ENCODE measurements at places on chromosomes 11 and 22.

- no peak for DNase-seq
Measured at GRCh38 chr22:26470807-26471206, 12.8 kb downstream of the HPS4 start.

GRCh38 chr11:110818032-110818687, 105.9 kb upstream of the ARHGAP20 start:
- no peak for DNase-seq

- no peak for DNase-seq
Measured at GRCh38 chr11:69358398-69359020, 64.6 kb downstream of the MYEOV start.

DNA sequence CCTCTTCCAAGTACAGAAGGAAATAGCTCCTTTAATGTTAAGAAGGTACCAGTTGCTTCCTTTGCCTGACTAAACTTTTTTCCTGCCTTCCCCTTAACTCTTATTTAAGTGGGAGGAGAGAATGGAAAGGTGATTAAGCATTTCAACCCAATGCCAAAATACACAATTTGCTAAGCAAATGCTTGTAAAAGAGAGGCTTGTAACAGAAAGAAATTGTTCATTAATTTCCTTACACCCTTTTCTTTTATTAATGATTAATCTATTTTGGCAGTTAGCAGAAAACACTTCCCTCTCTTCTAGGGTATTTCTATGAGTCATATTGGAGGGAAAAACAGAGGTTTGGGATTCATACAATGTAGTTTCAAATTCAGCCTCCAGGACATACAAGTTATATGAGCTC, 427.6 kb upstream of the FAT3 start:
- DNase-seq: no peak

DNA sequence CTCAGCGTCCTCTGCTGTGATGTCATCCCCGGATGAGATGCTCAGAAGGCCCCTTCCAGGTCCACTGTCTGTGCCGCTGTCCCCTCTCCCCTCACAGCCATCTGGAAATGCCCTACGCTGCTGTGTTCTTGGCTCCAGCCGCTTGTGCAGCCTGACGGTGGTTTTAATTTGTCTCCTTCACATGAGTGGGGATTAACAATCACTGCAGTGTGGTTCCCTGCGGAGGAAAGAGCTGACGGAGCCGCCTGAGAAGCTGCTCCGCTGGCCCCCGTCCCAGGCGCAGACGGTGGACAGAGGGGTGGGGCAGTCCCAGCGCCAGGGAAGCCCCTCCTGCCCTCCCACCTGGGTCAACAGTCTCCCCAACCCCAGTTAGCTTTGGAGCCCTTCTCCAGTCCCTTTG, 67.5 kb upstream of the PHF21B start:
- DNase-seq: no peak

GRCh38 chr11:65781152-65781961, 581 bp upstream of the AP5B1 start:
- DNase-seq: no peak

GRCh38 chr11:126357055-126357962, 1.8 kb downstream of the ST3GAL4 start:
- no peak for DNase-seq

- DNase-seq: no peak
Measured at GRCh38 chr22:24789516-24789915, 15.0 kb upstream of the PIWIL3 start.

GRCh38 chr11:79294845-79295731, 145.7 kb downstream of the TENM4 start:
- no peak for DNase-seq

GRCh38 chr11:63017306-63017974, 1.8 kb upstream of the SLC22A8 start:
- DNase-seq: no peak

GRCh38 chr11:43806976-43807375, 73.7 kb upstream of the ALKBH3 start:
- DNase-seq: no peak

GRCh38 chr11:12211331-12212065, 101.1 kb downstream of the MICAL2 start:
- no peak for DNase-seq

DNA sequence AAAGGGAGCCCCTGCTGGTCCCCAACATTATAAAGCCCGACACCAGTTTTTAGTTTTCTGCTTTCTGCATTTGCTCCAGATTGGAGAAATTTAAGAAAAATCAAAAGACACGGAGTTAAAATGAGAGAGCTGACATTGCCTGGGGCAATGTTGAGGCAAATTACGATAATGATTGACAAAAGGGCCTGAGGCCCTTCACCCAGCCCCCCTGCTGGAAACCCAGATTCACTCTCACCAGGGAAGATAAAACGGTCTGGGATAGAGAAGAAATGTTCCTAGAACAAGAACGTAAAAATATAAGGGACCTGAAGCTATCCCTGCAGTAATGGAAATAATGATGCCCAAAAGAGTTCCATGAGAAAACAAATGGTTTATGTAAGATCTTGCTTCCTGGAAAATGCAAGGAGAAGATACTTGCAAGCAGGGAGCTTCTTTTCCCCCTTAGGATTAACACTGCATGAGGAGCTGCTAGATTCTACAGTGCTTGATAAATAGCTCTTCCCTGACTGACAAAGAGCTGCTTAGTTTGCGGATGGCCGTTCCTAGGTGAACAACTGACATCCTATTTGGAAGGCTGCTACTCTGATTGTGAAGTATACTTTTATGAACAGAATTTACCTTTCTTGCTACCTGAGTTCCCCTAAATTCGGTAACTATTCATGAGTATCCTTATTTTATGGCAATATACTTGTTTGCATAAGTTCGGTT, 40.6 kb upstream of the GNAZ start:
- DNase-seq: no peak

GRCh38 chr11:6350043-6350442, 29.7 kb upstream of the CAVIN3 start:
- DNase-seq: no peak

GRCh38 chr11:46917109-46917761, 1.1 kb downstream of the LRP4 start:
- no peak for DNase-seq

DNA sequence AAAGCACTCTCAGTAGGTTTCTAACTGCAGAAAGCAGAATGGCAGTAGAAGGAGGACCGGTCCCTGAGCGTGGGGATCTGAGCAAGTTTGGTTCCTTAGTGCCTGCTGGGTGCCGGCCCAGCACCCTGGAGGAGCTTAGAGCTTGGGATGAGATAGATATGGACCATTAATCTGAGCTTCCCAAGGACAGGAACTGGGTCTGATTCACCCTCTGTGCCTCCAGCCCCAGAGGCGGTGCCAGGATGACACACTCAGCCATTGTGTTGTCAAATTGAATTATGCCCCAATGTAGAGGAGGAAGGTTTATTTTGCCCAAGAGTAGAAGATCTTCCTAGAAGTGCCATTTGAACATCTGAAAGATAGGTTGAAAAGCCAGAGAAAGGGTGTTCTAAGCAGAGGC, 4.3 kb downstream of the ZC3H7B start:
- no peak for DNase-seq

DNA sequence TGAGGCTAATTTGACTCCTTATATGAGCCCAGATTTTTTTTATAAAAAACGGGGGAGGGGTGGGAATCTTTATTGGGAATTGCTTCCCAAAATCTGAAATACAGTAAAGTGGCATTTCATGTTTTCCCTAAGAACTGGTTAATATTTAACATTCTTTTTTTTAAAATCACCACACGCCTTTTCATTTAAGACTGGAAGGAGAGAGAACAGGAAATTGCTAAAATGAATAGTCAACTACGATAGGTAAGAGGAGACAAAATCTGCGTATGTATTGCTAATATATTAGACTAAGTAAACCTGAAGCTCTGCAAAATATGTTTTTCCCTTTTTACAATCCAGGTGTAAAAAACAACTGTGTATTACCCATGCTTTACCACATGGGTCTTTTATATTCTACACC, 57.0 kb downstream of the SOX6 start:
- DNase-seq: no peak

- DNase-seq: no peak
Measured at GRCh38 chr11:114909866-114910265, 231.5 kb downstream of the NXPE2 start.

- no peak for DNase-seq
Measured at GRCh38 chr11:94129512-94130297, 1.1 kb downstream of the PANX1 start.

- DNase-seq: no peak
Measured at GRCh38 chr22:38314051-38314932, 2.9 kb downstream of the CSNK1E start.

GRCh38 chr11:131027491-131027890, 111.2 kb upstream of the SNX19 start:
- DNase-seq: no peak

DNA sequence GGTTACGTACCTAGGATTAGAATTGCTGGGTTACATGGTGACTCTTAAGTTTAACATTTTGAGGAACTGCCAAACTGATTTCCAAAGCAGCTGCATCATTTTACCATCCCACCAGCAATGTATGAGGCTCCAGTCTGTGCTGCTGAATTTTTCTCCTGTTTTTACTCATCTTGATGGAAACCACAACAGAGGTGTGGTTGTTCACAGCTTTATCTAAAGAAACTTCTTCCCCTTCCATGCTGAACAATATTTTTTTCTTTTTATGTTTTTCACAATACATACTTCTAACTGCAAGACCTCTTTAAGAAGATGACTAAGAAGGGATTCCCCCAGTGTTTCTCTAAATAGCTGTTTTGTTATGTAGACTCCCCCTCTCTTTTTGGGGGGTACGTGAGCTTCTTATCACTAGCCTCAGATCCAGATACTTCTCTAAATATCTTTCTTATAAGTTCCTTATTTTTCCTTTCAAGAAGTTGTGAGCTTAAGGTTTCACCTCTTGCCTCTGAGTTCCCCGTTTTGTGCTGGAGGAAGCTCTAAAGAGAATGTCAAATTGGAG, 24.0 kb downstream of the TCP11L1 start:
- DNase-seq: no peak

DNA sequence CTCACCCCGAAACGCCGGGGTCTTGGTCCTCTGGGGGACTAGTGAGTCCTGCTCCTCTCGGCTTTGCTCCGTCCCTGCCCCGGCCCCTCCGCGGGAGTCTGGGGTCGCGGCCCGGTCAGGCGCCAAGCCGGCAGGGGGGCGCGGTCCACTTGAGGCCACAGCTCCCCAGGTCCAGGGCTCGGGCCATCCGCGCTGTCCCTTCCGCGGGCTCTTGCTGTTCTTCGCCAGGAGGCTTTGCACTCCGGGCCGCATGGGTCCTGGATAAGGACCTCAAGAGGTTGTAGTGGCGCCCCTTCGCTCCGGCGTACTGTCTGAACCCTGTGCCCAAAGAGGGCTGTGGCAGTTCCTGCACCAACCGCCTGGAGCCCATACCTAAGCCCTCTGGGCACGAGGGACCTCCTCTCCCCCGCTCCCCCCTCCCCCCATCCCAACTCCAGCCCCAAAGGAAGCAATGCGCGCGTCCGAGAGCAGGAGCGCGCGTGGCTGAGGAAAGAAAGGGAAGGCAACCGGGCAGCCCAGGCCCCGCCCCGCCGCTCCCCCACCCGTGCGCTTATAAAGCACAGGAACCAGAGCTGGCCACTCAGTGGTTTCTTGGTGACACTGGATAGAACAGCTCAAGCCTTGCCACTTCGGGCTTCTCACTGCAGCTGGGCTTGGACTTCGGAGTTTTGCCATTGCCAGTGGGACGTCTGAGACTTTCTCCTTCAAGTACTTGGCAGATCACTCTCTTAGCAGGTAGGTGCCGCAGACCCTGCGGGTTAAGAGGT, at the start of gene ADM:
Gene ADM, plus strand, starts transcription at position 579 of the 767 bp plus-strand sequence. CDS start 628 bp downstream, outside the sequence.
- peak; percentile 62 for DNase-seq

DNA sequence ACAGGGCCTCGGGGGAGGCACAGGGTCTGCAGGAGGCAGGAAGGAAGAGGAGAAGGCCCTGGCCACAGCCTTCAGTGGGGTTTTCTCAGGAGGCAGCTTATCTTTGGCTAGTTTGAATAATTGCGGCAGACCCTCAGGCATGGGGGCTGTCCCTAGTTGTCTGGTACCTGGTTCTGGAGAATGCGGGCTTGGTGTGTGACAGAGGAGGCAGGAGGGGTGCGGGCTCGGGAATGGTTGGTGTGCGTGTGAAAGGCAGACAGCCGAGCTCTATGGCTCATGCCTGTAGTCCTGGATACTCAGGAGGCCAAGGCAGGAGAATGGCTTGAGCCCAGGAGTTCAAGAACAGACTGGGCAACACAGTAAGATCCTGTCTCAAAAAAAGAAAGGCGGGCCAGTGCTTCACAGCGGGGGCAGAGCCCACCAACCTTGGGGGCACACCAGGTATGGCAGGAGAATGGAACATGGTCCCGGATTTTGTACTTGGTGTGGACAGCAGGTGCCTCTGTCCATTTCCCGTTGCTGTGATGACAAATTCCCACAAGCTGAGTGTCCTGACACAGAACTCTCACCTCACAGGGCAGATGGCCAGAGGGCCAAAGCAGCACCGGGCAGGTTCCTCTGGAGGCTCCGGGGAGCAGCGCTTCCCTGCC, 640.6 kb downstream of the TBC1D22A start:
- DNase-seq: no peak

GRCh38 chr11:12232817-12233601, 122.6 kb downstream of the MICAL2 start:
- no peak for DNase-seq

GRCh38 chr11:65133724-65134123, 595 bp downstream of the SYVN1 start:
- DNase-seq: no peak

DNA sequence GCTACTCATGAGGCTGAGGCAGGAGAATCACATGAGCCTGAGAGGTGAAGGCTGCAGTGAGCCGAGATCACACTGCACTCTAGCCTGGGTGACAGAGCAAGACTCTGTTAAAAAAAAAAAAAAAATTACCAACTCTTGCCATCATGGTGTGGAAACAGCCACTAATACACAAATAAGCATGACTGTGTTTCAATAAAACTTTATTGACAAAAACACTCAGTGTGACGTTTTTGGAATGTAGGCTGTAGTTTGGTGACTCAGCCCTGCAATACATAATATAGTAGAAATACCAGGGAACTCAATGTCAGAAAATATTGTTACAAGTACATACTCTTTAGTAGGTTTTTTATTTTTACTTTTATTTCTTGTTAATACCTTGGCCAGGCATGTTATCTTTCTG, 207.1 kb downstream of the CASP12 start:
- DNase-seq: no peak

DNA sequence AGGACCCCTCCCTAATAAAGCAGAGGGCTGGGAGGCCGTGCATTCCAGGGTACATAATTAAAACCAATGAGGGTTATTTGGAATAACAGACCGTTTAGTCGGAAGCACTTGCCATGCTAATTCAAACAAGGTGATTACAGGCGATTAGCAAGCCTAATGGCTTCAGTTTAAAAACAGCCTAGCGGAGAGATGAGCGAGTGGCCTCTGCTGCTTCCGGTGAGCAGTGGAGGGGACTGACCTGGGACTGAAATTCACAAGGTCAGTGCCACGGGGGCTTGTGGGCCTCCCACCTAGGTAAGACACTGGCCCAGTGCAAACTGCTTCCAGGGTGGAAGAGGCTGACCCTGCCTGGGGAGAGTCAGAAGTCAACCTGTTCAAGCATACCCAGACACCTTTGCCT, 56.8 kb upstream of the ALX4 start:
- DNase-seq: no peak

DNA sequence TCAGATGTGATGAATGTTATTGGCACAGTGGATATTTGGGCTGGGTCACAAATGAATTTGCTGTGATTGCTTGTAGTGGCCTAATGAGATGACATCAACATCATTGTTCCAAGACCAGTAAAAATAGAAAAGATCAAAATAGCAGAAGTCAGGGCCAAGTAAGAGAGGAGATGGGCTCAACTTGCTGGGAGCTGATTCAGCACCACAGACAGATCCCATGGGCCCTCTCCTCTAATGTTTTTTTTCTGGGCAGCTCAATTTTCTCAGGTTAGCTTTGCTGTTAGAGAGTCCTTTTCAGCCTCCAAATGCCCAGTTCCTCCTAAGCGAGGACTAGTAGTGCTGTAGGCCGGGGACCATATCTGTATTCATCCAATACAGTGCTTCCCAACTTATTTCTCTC, 86.0 kb upstream of the IZUMO1R start:
- no peak for DNase-seq

Measured in putamen (tissue), 1 donor.